ENCODE measurements at places on chromosomes 2 and 18. TPM values are rescaled to one million over a fixed set of nuclear protein-coding genes. Genes with fewer than 3 reads are reported as not detected.

DHRS9 gene
- polyA plus RNA-seq, result 0.25 TPM

PAX8 gene
- polyA plus RNA-seq, result 1.5 TPM

STAT1 gene
- polyA plus RNA-seq, result 104 TPM

TACR1 gene
- 0.14 TPM for polyA plus RNA-seq

CELF4 gene
- polyA plus RNA-seq, result not detected

UGT1A8 gene
- 0.05 TPM for polyA plus RNA-seq

LYPD1 gene
- 12.0 TPM for polyA plus RNA-seq

HTR2B gene
- 0.22 TPM for polyA plus RNA-seq

- peak; percentile 88 for DNase-seq
Observed at GRCh38 chr18:9869715-9870430, 15.9 kb upstream of the TXNDC2 start.

DNA sequence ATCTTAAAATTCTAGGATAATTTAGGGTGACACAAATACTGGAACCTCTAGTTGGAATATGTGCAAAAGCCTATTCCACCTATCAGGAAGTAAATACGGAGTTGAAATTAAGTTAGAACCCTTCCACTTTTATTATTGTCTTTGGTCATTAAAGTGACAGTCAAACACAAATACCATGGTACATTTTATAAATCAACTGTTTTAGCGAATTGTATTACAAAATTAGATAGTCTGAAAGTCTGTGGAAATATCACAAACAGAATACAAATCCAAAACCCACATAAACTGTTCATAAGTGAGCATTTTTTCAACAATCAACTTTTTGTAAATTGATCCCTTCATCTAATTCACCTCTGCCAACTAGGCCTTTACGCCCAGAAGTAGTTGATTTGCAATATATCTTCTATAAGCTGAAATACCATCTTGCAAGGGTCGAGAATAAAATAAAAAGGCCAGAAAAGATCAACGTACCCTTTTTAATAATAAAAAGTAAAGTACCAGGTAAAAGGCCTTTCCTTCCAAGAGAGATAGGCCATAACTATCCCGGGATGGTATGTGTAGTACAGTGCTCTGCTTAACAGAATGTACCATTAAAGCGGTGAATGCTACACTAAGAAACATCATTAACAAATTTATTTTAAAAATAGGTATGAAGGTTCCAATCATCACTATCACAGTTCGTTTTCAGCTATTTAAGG, 1.3 kb downstream of the USP34 start:
- no peak for DNase-seq

DNA sequence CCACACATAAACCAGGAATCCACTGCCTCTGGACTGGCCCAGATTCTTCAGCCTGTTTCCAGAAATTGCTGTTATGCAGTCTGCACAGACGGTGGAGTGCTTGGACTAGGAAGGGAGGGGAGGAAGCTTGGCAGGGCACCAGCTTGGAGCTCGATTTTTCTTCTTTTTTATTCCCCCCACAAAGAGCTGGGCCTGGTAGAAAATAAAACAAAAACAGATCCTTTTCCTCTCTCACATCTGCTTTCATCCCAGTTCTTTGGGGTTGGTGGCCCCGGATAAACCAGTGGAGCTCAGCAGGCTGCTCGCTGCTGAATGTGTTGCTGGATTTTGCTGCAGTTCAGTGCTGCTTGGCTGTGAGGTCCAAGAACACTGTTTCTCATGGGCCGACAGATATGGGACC, 16.0 kb downstream of the LRRTM1 start:
- no peak for DNase-seq

DNA sequence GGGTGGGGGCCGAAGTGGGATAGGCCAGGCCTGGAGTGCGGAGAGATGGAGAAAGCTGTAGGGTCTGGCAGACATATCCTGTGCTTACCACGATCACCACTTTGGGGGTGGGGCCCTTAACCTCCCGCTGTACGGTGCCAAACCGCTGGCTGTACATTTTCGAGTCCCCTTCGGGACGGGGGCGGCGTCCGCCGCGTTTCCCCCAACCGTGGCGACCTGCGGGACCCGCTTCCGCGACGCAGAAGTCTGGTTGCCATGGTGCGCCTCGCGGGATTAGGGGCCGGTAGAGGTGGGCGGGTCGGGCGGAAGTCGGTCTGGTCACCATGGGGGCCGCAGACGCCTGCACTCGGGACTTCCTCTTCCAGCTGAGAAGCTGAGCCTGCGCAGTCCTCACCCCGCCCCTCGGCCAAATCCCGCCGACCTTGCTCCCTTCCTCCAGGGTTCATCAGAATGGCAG, at the start of gene CFAP53:
CFAP53 (minus strand) TSS at position 248 of the 457 bp plus-strand sequence; CDS start at position 157, 91 bp downstream.
- peak; percentile 85 for DNase-seq

DNA sequence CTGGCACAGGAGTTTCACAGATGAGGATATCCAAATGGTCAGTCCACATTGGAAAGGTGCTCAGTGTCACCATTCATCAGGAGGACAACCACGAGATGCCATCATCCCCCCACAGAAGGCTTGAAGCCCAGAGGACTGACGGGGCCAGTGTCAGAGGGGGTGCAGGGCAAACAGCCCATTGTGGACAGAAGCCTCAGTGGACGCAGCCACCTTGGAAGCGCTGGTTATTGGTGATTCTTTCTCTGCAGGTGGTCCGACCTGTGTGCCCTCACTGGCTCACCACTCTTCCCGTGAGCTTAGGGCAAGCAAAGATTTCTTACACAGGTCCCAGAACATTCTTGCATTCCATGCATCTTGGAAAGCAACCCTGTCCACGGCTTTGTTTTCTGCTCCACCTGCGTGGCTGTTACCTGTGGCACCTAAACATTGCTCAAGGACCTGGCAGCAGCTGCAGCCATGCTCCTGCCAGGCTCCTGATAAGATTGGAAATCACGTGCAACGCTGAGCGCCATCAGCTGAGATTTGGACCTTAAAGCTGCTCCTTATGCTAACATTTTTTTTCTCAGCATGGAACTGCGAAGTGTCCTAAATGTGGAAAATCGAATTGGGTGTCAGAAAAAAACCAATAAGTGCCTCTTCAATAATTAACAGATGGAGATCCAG, 110.9 kb upstream of the CTDP1 start:
- no peak for DNase-seq

DNA sequence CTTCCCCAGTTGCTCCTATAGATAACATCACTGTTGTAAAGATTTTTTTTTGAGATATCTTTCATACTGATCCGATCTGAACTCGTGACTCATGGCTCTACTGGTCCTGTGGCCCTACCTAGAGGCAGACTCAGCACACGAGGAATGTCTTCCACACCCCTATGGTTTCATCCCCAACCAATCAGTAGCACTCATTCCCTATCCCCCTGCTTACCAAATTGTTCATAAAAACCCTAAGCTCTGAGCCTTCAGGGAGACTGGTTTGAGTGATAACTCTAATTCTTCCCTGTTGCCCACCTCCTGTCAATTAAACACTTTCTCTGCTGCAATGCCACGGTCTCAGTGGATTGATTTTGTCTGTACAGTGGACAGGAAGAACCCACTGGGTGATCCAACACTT, 4.2 kb upstream of the SAP130 start:
- DNase-seq, result no peak

GRCh38 chr2:136034629-136035028, 49.2 kb upstream of the DARS1 start:
- DNase-seq, result no peak

- DNase-seq, result no peak
Observed at GRCh38 chr2:46273225-46273863, 23.9 kb upstream of the EPAS1 start.

DNA sequence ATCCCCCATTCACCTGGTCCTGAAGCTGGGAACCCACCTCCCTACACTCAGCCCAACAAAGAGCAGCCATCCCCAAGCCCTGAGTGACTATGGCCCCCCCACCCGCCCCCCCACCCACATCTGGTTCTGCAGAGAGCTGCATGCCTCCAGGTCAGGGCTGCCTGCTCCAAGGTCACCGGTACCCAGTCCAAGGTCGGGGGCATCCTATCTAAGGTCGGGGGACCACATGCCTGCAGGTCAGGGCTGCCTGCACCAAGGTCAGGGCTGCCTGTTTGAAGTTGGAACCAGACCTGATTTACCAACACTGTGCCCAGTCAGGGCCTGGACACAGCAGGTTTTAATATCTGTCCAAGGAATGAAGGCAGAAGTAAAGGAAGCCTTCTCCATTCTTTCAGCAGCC, 66.1 kb upstream of the GPC1 start:
- no peak for DNase-seq

DNA sequence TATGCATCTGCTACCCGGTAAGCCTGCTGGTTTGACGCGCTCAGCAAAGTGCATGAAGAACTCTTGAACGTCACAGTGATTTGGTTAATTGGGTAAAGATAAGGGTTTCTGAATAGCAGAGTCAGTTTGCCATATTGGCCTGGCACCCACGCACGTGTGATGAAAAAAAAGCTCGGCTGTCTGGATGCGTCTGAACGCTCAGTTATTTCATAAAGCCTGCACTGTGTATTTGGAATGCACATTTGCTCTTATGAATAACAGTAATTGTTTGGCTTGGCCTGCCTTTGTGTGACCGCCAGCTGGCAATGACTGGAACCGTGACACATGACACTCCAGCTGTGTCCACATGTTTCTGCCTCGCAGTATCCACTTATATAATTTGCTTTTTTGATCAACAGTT, 129.2 kb upstream of the MEIS1 start:
- DNase-seq, result no peak

DNA sequence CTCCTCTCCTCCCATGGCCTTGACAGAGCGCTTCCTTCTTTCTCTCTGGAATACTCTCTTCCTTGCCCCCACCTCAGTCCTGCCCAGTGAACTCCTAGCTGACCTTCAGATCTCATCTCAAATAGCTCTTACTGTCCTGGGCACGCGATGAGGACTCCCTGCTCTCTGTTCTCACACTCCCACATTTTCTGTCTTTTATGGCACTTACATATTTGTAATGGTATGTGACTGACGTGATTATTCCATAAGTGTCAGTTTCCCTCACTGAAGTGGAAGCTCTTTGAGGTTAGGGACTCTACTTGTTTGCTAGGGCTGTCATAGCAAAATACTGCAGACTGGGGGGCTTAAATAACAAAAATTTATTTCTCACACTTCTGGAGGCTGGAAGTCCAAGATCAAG, 1.7 kb upstream of the DYSF start:
- DNase-seq, result no peak

DNA sequence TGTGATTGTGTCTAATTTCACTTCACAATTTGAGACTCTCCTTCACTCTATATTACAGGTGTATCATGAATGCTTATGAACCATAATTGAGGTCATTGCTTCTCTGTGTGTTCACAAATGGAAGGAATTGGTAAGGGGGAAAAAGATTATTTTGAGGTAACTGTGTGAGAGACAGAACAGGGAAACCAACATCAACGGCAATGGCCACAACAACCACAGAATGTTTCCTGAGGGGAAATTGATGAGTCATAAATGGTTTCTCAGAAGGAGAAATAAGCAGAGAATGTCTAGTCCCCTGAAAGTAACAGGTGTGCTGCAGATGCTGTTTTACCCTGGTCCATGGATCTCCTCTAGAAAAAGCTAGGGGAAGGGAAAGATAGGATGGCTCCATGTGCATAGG, 361.2 kb upstream of the GALNT5 start:
- no peak for DNase-seq

GRCh38 chr18:71450257-71450656, 1093.9 kb downstream of the CBLN2 start:
- DNase-seq, result no peak

Measured in A549 (cell line).